ENCODE measurements at places on chromosomes 4 and X. TPM values are rescaled to one million over a fixed set of nuclear protein-coding genes. Genes with fewer than 3 reads are reported as not detected.
A peak's percentile ranks its signal among the peaks of the same experiment; 100 is the strongest.

- DNase-seq = peak; percentile 25
These were observed 67.8 kb downstream of the SPCS3 start for GRCh38 chr4:176387571-176387970.

DNA sequence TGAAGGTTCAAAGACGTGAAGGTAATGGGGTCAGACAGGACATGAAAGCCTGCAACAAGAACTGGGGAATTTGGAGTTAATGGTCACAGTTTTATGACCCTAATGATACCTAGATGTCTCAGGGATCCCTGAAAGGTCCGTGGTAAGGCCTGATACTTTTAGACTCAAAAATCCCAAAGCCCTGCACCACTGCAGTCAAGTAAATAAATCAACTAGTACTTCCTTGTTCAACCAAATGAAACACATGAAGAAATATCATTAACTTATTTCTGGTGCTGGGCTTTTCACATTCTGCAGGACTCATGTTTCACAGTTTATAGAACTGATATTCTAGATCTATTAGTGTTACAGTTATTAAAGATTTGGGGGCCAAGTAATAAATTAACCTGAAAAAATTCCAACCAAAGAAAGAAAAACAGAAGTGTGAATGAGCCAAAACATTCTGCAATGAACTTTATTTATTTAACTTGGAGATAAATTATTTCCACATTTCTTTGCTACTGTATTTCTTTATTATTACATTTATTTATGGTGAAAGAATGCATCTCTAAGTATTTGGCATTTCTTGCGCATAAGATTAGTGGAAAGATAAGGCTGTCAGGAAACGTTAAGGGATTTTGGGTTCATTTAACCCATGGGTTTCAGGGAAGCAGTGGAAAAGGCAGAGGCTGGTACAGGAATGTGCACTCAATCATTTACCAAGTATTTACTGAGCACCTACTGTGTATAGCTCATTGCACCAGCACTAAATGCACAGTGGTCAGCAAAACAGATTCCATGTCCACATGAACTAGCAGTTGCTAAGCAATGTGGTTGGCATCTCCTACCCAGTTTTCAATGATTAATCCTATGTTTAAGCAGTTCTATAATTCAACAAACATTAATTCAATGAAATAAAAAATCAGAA is 8.7 kb downstream of the WDFY3 start:
- DNase-seq = peak; percentile 2

DNA sequence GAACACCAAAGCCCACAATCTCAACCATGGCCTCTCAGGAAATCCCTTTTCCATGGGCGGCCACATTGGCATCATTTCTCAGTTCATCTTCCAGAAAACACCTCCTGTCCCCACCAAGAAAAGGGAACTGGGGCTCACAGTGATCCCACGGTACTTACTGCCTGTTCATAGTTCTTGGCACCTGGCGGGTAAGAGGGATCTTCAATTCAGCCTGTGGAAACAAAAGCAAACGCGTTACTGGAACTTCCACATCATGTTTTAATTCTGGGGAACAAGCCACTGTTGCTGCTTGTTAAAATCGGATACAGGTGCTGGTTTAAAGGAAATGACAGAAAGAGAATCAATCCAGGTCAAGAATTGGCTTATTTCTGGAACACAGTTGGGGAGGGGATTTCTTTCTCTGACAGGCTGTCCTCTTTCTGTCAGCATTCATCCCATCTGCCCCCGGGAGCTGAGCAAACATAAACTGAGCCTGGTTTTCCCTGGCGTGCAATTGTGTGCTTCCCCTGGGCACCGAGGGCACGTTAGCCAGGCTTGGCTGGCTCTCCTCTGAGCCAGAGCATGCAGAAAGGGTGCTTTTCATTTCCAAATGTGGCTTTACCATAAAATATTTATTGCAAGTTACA is 16.8 kb downstream of the CLNK start:
- no peak for DNase-seq

GC gene
- total RNA-seq = not detected

MTM1 gene
- total RNA-seq = 8.9 TPM

DNA sequence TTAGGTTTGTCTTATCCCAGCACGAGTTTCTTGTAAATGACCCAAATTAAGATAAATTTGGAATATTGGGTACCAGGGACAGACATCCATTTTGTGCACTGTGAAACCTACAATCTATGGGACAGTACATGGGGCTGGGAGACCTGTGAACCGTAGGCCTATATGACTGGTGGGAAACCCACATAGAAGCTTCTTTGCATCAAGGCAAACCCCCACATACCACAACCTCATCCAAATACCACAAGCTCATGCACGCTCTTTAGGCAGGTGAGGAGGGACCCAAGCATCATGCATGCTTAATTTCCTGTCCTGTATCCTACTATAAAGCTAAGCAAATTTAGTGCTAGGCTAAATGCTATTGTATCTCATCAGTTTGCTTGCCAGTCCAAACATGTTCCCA is 47.8 kb downstream of the NIPAL1 start:
- no peak for DNase-seq

- DNase-seq = no peak
These were observed 32.1 kb upstream of the MAGEA8 start for GRCh38 chrX:149848855-149849254.

SMIM31 gene
- total RNA-seq = not detected

CDS1 gene
- not detected for total RNA-seq

DNA sequence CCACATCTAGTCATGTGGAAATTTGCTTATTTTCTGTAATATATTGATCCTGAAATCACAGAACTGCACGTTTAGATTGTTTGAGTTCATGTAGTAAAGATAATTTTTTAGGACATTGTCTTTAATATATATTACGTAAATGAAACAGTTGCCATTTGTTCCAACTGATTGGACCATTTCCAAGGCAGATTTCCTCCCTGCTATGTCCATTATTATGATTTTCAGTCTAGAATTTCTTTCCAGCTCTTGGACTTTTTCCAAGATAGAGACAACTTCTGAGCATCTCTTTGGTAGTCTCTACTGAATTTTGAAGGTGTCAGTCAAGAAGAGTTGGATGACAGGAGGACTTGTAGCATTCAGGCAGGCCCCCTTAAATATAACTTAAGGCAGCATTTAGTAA is 94.6 kb downstream of the STIM2 start:
- no peak for DNase-seq

DNA sequence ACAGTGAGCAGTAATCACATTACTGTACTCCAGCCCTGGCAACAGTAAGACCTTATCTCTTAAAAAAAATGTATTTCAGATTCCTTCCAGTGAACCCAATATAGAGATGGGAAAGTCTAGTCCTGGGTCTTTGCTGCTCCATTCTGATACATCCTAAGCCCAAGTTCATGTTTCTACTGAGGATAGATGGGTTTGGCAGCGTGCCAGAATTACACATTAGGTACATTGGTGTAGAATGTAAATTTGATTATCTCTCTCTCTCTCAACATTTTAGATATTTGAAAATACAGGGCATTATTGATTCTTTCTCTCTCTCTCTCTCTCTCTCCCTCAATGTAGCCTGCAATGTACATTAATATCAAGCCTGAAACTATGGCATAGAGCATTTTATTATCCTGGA is 43.5 kb upstream of the ZNF330 start:
- DNase-seq = no peak

DNA sequence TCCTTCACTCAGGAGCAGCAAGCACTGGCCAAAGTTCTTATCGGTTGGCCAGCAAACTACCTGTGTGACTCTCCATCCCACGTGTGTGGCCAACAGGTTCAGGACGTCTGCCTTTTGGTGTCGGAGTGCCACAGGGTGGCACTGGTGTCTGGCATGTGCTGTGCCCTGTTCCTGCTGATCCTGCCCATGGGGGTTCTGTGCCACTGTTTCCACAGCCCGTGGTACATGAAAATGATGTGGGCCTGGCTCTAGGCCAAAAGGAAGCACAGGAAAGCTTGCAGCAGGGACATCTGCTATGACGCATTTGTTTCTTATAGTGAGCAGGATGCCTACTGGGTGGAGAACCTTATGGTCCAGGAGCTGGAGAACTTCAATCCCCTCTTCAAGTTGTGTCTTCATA is 4.6 kb upstream of the TLR2 start:
- DNase-seq = no peak

- DNase-seq = no peak
These were observed 25.3 kb upstream of the PLCXD1 start for GRCh38 chrX:255923-256331.

IL2 gene
- total RNA-seq = not detected

ZXDB gene
- total RNA-seq = 8.7 TPM

GRCh38 chr4:37922328-37922727 is 31.4 kb downstream of the TBC1D1 start:
- no peak for DNase-seq

GRCh38 chrX:23435108-23435507 is 100.5 kb downstream of the PTCHD1 start:
- DNase-seq = peak; percentile 17

COX7B2 gene
- not detected for total RNA-seq

PAGE2 gene
- not detected for total RNA-seq

- peak; percentile 82 for DNase-seq
These were observed 6.7 kb upstream of the HSD17B10 start for GRCh38 chrX:53440621-53441517.

- DNase-seq = no peak
These were observed 110.6 kb downstream of the ASMT start for GRCh38 chrX:1725472-1725871.

CD40LG gene
- not detected for total RNA-seq

DNA sequence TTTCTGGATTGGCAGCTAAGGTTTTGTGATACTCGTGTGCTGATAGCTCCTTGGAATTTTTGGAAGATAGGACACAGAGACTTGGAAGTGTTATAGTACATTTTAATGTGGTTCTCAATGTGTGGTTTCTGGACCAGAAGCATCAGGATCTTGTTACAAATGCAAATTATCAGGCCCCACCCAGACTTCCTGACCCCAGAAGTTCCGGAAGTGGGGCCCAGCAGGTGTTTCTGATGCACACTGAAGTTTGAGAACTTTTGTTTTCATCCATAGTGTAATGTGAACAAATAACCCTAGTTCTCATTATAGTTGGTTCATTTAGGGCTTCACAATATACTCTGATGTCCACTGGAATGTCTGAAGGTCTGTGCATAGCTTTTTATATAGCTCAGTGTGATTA is 49.6 kb downstream of the LAMP2 start:
- DNase-seq = no peak

- DNase-seq = no peak
These were observed 36.8 kb downstream of the LRP2BP start for GRCh38 chr4:185358959-185359358.

GRCh38 chrX:134745636-134746409 is 87.6 kb upstream of the PLAC1 start:
- no peak for DNase-seq

- no peak for DNase-seq
These were observed 55.7 kb downstream of the CD38 start for GRCh38 chr4:15833801-15834200.

DNA sequence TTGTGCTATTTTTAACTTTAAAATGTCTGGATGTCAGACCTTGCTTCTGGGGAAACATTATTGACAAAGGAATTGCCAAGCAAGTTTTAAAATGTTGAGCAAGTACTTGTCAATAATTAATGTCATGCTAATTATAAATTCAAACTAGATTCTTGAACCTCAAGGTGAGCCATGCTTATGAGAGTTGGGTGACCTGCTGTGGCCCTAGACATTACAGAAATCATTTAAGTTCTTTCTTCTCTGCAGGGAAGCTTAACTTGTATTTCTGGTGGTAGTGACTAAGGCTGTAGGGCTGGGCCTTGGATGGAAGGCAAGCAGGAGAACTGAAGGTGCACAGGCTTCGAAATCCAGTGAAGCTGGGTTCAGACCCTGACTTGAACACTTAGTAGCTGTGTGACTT is 14.8 kb upstream of the UCHL1 start:
- no peak for DNase-seq

EVC2 gene
- total RNA-seq = 8.0 TPM

DNA sequence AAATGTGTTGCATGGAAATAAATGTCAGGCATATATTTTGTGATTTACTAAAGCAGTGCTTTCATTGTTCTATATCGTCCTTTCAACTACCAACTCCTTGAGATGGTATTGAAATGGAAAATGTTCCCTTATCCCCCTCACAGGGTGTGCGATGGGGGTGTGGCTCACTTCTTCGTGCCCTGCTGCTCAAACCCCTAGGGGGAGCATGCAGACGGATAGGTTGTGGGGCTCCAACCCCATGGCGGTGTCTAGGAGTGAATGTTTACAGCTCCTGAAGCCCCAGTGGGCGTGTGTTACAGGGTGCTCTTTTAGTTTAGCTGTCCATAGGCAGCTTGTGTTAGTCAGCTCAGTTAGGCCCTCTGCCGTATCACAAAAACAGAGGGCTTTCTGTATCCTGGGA is 287.7 kb upstream of the EMCN start:
- DNase-seq = no peak

DNA sequence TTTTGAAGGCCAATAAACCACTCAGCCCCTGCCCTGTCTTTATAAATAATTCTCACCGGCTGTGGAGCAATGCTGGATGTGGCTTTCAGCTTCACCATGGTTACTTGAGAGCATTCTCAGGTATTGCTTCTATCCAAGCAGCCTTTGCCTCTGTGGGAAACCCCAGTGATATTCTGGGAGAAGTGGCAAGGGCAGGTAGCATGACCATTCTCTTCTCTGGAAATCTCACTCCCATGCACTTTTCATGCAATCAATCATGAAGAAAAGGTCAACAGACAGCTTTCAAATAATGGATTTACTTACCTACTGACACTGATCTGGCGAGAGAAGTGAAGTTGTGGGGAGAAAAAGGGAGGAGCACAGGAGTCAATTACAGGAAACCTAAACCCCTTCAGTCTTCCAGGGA is 49.5 kb downstream of the UNC5C start:
- no peak for DNase-seq

GRCh38 chr4:139175646-139176301 is 1.2 kb downstream of the ELF2 start:
- DNase-seq = peak; percentile 73

- DNase-seq = peak; percentile 54
These were observed 488 bp downstream of the TBC1D25 start for GRCh38 chrX:48540028-48540375.

- DNase-seq = no peak
These were observed 60.5 kb upstream of the MAGEE1 start for GRCh38 chrX:76366972-76367371.

MXD4 gene
- total RNA-seq = 70.5 TPM

GRCh38 chrX:43741843-43742573 is 85.9 kb downstream of the MAOA start:
- peak; percentile 50 for DNase-seq

All from GM23248 (cell line).